Left lung (tissue), 14 donors: ENCODE measurements at places on chromosomes 13 and 19. TPM values are rescaled to one million over a fixed set of nuclear protein-coding genes. Genes with fewer than 3 reads are reported as not detected.

Gene ADGRL1
- total RNA-seq: 26.4 TPM

Gene GNG7
- 5.7 TPM for total RNA-seq

Gene PLK5
- not detected for total RNA-seq

Gene KLK12
- total RNA-seq: 0.39 TPM

Gene GARRE1
- total RNA-seq: 26.2 TPM

Gene SKA3
- 2.0 TPM for total RNA-seq
